ENCODE measurements at places on chromosomes 6 and 20.

GRCh38 chr20:47389867-47390347, 33.4 kb upstream of the ZMYND8 start:
- no peak for DNase-seq

- no peak for DNase-seq
These were observed 384.1 kb downstream of the LAMA2 start for GRCh38 chr6:129267028-129267427.

GRCh38 chr6:44976677-44977641, 351.2 kb upstream of the RUNX2 start:
- DNase-seq: no peak

DNA sequence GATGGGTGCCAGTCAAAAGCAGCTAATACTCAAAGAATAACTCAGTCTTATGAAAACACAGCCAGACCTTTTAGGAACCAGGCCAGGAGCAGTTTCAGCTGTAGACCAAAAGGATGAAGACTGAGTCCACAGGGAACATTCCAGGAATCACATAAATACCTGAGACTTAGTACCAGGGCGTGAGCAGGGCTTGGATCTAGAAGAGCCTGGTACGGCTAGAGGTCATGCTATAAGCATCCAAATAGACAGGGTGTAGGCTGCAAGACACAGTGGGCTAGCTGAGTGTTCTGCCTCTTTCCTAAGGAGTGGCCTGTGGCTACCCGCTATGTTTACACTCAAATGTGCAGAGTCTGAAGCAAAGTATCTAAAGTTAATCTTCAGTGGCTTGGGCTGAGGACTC, 29.5 kb upstream of the LRRC1 start:
- DNase-seq: no peak

GRCh38 chr20:1190847-1191246, 6.1 kb upstream of the TMEM74B start:
- DNase-seq: no peak

DNA sequence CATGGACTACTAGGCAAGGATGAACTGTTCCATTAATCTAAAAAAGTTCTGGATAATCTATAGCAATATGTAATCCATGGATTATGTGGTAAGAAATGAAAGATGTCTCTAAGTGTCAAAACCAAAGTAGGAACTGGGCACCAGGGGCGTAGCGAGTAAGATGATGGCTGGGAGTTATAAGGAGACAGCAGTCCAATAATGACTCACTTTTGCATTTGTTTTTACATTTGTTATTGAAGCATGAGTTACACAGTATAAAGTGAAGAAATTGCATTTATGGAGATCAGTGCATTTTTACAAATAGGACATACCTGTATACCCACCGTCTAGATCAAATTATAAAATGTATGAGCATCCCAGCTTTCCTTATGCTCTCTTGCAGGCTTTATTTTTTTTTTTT, 878.5 kb upstream of the MAP3K7 start:
- DNase-seq: no peak

- no peak for DNase-seq
These were observed 111.2 kb downstream of the NFATC2 start for GRCh38 chr20:51431321-51431720.

DNA sequence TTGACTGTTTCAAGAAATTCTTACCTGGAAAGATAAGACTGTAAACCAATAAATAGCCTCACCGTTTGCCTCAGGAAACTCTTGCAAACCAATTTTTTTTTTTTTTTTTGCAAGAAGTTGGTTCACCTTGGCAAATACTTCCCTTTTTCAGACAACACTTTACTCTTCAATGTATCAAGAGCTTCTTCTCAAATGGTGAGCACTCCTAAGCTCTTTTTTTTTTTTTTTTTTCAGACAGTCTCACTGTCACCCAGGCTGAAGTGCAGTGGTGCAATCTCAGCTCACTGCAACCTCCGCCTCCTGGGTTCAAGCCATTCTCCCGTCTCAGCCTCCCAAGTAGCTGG, 22.7 kb upstream of the SNTA1 start:
- no peak for DNase-seq

DNA sequence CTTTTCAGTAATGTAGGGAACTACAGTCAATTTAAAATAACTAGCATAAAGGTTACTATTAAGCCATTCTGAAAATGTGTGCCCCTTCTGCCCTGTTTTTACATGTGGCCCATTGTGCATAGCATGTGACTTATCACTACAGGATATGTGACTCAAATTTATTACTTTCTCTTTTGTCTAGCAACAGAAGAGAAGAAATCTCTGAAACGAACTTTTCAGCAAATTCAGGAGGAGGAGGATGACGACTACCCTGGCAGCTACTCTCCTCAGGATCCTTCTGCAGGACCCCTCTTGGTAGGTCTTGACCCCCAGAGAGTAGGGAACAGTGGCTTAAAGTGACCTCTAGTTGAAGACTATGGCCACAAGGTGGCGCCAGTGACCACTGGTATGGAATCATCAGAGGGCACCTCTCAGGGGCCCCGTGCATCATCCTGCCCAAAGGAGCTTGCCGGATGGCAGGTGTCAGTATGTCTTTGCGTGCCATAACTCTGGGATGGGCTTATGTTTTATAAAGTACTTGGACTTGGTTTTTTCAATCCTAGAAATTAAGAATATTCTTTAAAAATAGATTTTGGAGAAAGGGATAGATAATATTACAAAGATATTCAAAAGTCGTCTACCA, 23.9 kb downstream of the RPRD1B start:
- DNase-seq: peak; percentile 55

DNA sequence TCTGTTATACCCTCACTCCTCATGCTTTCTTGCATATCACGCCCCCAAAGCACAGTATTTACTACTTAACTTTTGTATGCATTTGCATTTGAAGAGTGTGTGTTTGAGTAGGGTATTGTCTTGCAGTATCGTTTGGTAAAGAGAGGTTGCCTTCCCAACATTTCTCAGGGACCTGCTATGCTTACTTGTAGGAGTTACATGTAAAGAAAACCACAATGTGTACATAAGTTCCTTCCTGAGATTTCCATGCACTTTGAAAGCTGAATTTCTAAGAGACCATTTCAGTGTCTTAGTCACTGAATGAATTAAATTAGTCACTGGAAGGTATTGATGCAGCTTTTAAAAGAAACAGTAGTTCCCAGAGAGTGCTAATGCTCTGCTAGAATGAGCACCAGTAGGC, 159.3 kb upstream of the LAMA2 start:
- no peak for DNase-seq

DNA sequence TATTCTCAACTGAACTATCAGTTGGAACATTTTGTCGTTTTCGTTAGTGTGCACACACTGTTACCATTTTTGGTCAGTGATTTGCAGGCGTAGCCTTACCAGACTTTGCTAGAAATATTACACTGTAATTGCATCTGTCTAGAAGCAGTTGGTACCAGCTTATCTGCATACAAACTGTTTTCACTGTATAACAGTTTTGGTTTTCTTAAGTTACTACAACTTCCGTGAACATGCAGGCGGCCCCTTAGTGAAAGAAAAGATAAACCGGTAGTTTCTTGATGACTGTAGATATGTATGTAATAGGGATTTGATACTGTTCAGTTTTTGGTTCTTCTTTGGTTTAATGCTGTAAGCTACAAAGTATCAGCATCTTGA, 1.3 kb downstream of the DSTN start:
- no peak for DNase-seq
